ENCODE measurements at places on chromosomes 3 and 15.

DNA sequence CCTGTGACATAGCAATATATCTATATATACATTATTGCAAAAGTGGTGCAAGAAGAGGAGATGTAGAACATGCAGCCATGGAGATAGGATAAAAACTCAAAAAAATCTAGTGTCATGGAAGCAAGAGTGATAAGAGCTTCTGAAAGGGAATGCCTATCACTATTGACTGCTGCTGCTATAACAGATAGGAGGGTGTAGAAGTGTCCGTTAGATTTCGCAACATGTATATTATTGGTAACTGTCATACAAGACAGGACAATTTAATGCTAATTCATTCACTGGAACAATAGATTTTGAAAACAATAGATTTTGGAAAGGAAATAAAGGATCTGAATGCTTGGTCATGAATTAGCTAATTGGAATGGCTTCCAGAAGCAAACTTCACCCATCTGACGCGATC, 224.5 kb downstream of the ZNF385D start:
- DNase-seq, result no peak
- H3K27me3 ChIP-seq, result no peaks in the 10 kb centered on the region
- H3K36me3 ChIP-seq, result no peaks in the 10 kb centered on the region
- no peaks in the 10 kb centered on the region for H3K4me1 ChIP-seq
- H3K4me3 ChIP-seq, result no peak overlapping the region

- no peaks in the 10 kb centered on the region for H3K36me3 ChIP-seq
- no peak for DNase-seq
- H3K4me1 ChIP-seq, result no peaks in the 10 kb centered on the region
- H3K4me3 ChIP-seq, result no peak overlapping the region
- H3K27me3 ChIP-seq, result no peaks in the 10 kb centered on the region
- no peak overlapping the region for H3K27ac ChIP-seq
Measured at GRCh38 chr15:77243135-77243534, 172.2 kb upstream of the TSPAN3 start.

- H3K4me3 ChIP-seq, result no peak overlapping the region
- H3K4me1 ChIP-seq, result no peaks in the 10 kb centered on the region
- no peak overlapping the region for H3K27ac ChIP-seq
Measured at GRCh38 chr3:69033470-69033869, 18.7 kb downstream of the TMF1 start.

GRCh38 chr3:105431200-105431599, 64.5 kb downstream of the ALCAM start:
- no peak for DNase-seq
- H3K36me3 ChIP-seq, result no peaks in the 10 kb centered on the region
- H3K27me3 ChIP-seq, result no peaks in the 10 kb centered on the region
- no peaks in the 10 kb centered on the region for H3K4me1 ChIP-seq
- no peak overlapping the region for H3K4me3 ChIP-seq

DNA sequence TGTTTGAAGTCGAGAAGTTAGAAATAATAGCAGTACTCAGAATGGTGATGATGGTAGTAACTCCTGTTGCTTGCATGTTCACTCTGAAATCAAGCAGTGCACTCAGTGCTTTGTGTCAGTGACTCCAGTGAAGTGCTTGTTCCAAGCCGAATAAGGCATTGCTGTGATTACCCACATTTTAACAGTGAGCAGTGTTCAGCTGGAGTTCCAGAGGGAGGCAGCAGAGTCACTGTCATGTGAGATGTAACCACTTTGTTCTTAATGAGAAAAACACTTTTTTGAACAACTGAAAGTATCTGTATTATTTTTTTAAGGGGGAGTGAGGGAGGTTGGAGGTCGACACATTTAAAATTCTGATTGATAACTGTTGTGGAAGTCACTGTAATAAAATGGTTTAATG, 3.7 kb downstream of the MDFIC2 start:
- no peaks in the 10 kb centered on the region for H3K4me1 ChIP-seq
- no peaks in the 10 kb centered on the region for H3K36me3 ChIP-seq
- H3K27ac ChIP-seq, result no peak overlapping the region

DNA sequence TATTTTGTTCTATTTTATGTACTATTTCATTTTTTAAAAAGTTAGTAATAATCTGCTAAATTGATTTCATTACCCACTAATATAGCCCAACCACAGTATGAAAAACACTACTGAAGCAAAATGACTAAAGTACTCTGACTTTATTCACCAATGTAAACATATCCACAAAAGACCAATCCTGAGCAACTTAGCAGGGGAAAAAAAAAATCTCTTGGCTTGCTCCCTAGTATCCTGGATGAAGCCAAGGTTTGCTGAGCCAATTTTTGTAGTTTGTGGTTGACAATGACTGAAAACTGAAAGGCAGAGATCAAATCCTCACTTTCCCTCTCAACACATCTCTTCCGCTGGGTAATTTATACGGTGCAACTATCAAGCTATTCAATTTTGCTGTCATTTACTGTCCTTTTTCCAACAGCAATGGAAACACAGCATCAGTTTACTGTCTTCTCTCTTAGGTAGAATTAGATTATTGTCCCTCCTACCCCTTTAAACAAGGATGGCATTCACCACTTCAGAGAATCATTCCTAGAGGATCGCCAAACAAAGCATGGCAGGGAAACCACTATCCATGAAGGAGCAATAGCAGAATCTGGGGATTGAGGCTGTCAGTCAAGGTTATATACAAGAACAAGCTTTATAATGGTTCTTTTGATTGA, 149.7 kb downstream of the THRB start:
- no peak overlapping the region for H3K4me3 ChIP-seq
- no peaks in the 10 kb centered on the region for H3K27me3 ChIP-seq
- no peak for DNase-seq
- H3K36me3 ChIP-seq, result no peaks in the 10 kb centered on the region

- no peaks in the 10 kb centered on the region for H3K27me3 ChIP-seq
- H3K27ac ChIP-seq, result no peak overlapping the region
- no peak overlapping the region for H3K4me3 ChIP-seq
- H3K36me3 ChIP-seq, result no peaks in the 10 kb centered on the region
- DNase-seq, result no peak
Measured at GRCh38 chr15:100559330-100559729, 30.6 kb upstream of the CERS3 start.

DNA sequence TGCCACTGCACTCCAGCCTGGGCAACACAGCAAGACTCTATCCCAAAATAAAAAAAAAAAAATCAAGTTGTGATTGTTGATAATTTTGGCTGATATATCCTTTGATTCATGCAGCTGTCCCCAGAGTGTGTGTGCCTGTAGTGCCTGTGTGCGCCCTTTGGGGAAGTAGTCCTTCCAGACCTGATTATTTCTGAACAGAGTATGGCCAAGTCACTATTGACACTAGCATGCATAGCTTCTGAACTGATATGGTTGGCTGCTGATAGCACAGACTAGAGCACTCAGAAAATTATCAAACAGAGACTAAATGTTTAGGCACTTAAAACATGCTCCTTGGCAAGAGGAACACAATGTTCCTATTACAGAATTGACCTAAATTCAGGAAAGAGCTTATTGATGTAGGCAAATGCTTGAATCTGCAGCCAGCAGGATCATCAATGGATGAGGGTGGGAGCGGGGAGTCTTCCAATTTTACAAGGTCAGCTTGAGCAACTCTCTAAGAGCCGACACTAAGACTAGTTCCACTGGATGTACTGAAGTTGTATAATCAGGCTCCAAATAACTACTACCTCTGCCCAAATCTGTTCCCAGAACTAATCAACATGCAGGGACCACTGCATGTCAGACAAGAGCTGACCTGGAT, 17.7 kb upstream of the PTPN9 start:
- no peak overlapping the region for H3K4me3 ChIP-seq
- no peak for DNase-seq
- H3K4me1 ChIP-seq, result no peaks in the 10 kb centered on the region
- peaks cover 9% of the 10 kb centered on the region for H3K36me3 ChIP-seq
- no peaks in the 10 kb centered on the region for H3K27me3 ChIP-seq

- DNase-seq, result no peak
- H3K4me3 ChIP-seq, result no peak overlapping the region
- no peaks in the 10 kb centered on the region for H3K27me3 ChIP-seq
- no peak overlapping the region for H3K27ac ChIP-seq
- no peaks in the 10 kb centered on the region for H3K36me3 ChIP-seq
Measured at GRCh38 chr3:179666436-179667035, 13.7 kb downstream of the USP13 start.

- H3K36me3 ChIP-seq, result no peaks in the 10 kb centered on the region
- H3K27me3 ChIP-seq, result no peaks in the 10 kb centered on the region
- DNase-seq, result no peak
- H3K27ac ChIP-seq, result no peak overlapping the region
- H3K4me1 ChIP-seq, result no peaks in the 10 kb centered on the region
- no peak overlapping the region for H3K4me3 ChIP-seq
Measured at GRCh38 chr3:47482366-47482765, 6.6 kb upstream of the SCAP start.

DNA sequence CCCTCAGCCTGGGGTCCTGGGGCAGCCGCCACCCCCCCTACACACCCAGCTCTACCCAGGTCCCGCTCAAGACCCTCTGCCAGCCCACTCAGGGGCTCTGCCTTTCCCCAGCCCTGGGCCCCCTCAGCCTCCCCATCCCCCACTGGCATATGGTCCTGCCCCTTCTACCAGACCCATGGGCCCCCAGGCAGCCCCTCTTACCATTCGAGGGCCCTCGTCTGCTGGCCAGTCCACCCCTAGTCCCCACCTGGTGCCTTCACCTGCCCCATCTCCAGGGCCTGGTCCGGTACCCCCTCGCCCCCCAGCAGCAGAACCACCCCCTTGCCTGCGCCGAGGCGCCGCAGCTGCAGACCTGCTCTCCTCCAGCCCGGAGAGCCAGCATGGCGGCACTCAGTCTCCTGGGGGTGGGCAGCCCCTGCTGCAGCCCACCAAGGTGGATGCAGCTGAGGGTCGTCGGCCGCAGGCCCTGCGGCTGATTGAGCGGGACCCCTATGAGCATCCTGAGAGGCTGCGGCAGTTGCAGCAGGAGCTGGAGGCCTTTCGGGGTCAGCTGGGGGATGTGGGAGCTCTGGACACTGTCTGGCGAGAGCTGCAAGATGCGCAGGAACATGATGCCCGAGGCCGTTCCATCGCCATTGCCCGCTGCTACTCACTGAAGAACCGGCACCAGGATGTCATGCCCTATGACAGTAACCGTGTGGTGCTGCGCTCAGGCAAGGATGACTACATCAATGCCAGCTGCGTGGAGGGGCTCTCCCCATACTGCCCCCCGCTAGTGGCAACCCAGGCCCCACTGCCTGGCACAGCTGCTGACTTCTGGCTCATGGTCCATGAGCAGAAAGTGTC, 30.2 kb downstream of the PTPN23 start:
- no peaks in the 10 kb centered on the region for H3K4me1 ChIP-seq
- no peak overlapping the region for H3K27ac ChIP-seq
- no peaks in the 10 kb centered on the region for H3K27me3 ChIP-seq

DNA sequence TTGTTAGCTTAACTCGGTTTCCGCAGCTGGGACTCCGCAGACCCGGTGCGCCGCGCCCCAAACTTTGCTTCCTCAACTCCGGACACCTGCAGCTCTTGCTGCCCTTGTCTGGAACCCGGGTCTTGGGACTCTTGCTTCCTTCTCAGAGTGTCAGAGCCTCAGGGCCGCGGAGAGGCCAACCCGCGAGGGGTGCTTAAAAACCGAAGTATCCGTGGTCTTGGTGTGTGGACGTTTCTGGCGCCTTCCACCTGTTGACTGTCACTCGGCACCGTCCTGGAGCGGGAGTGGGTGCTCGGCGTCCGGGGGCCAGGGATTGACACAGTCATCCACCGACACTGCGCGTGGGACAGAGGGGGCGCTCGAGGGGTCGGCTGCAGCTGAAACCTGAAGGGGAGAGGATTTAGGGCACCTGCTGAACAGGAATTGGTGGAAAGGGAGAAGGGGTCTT, 386 bp downstream of the SQOR start:
- no peak for DNase-seq
- peak overlapping the region; percentile 89 for H3K4me3 ChIP-seq
- H3K36me3 ChIP-seq, result no peaks in the 10 kb centered on the region
- peaks cover 32% of the 10 kb centered on the region for H3K4me1 ChIP-seq
- H3K27me3 ChIP-seq, result no peaks in the 10 kb centered on the region
- H3K27ac ChIP-seq, result peak overlapping the region; percentile 88

- no peaks in the 10 kb centered on the region for H3K36me3 ChIP-seq
- H3K27me3 ChIP-seq, result peaks cover 37% of the 10 kb centered on the region
- no peak for DNase-seq
- H3K27ac ChIP-seq, result no peak overlapping the region
- no peaks in the 10 kb centered on the region for H3K4me1 ChIP-seq
Measured at GRCh38 chr3:124633524-124633923, 96.7 kb upstream of the UMPS start.

DNA sequence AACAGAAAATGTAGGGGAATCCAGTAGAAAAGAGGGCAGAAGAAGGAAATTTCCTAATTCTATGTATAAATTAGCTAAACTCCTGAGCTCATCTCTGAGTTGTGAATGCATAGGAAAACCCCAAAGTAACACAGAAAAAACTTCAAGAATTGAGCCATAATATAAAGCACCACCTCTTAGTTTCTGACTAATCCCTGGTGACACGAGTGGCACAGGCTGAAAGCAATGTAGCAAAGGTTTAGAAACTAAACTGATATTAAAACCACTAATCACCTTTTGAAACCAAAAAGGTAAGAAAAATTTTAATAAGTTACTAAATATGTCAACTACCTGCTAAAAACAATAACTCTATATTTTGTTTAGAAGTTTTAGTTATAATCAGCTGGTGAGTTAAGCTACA, 255.6 kb upstream of the NECTIN3 start:
- no peaks in the 10 kb centered on the region for H3K4me1 ChIP-seq
- no peak for DNase-seq
- H3K27ac ChIP-seq, result no peak overlapping the region

DNA sequence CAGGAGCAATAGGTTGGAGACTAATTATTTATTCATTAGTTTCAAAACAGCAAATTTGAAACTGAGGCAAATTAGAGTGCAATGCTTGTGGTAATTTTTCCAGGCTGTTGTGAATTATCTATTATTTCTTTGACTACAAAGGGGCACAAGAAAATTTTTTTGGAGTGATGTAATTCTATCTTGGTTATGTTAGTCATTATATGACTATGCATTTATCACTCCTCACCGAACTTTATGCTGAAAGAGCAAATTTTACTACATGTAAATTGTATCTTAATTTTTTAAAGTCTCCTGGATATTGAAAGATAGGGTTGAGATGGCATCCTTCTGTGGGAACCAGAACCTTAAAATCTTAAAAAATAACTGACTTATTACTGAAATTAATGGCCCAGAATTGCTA, 320.0 kb upstream of the ROBO1 start:
- no peak overlapping the region for H3K4me3 ChIP-seq
- H3K36me3 ChIP-seq, result no peaks in the 10 kb centered on the region
- DNase-seq, result no peak
- no peaks in the 10 kb centered on the region for H3K27me3 ChIP-seq
- no peak overlapping the region for H3K27ac ChIP-seq
- H3K4me1 ChIP-seq, result no peaks in the 10 kb centered on the region

DNA sequence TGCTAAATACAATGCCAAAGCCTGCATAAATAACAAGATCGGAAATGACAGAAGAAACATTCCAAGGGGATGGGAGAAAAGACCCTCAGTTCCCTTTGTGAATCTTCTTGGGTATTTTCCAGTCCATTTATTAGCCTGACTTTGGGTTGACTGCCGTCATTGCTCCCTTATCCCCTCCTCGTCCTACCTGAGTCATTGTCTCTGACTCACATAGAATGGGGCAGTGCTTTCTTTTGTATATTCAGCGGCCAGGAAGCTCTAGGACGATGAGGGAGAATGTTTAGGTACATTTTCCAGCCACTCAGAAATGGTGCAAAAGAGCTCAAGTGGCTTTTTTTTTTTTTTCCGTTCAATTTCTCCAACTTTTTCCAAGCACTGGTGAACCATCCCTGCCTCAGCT, 71.6 kb downstream of the KAT2B start:
- no peaks in the 10 kb centered on the region for H3K27me3 ChIP-seq
- no peaks in the 10 kb centered on the region for H3K36me3 ChIP-seq
- H3K4me1 ChIP-seq, result no peaks in the 10 kb centered on the region
- no peak overlapping the region for H3K4me3 ChIP-seq
- peak; percentile 20 for DNase-seq
- H3K27ac ChIP-seq, result no peak overlapping the region
